Umbilical cord (tissue), 2 donors: ENCODE measurements at places on chromosomes 11 and 22.

DNA sequence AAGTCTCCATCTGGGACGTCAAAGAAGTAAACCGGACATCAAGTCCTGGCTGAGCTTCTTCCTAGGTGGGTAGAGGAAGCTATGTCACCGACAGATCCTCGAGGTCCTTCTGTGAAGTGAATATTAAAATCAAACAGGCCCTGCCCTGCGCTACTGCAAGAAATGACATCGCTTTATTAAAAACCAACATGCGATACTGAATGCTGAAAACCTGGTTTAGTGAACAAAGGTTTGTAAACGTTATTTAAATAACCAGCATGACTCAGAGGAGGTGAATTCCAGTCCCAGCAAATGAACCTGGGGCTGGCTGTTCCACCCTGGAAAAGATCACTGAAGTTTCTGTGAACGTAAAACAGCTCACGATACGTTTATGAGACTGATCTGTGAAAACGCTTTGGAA is 645 bp downstream of the RTCB start:
- peak; percentile 14 for DNase-seq

DNA sequence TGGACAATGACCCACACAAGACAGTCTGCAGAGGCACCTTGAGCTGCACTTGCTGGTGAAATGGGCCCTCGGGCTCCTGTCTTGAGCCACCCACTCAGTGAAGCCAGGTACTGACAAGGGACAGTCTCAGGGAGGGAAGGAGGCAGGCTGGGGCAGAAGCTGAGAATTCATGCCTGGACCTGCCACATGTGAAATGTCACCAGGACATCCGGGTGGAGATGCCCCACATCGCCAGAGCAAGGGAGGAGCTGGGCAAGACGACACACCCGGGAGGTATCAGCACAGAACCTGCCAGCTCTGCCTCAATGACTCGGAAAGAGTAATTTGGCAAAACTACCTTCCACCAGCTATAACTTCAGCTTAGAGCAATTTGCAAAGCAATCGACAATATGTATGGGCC is 23.5 kb downstream of the CPT1A start:
- DNase-seq: peak; percentile 6

DNA sequence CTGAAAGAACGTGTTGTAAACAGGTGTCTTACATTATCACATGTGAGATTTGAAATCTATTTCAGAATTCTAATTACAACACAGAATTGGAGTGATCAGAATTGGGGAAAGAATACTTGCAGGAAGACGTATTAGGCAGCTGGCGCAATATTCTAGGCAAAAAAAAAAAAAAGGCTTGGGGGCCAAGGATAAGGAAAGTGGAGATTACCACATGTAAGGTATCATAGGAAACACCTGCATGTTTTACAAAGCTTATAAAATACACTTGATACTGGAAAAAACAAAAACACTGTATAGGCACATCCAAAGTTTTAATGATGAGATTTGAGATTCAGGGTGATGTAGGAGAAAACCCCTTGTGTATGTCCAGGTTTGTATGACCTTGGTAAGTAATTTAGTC is 245.1 kb downstream of the DDX10 start:
- no peak for DNase-seq

DNA sequence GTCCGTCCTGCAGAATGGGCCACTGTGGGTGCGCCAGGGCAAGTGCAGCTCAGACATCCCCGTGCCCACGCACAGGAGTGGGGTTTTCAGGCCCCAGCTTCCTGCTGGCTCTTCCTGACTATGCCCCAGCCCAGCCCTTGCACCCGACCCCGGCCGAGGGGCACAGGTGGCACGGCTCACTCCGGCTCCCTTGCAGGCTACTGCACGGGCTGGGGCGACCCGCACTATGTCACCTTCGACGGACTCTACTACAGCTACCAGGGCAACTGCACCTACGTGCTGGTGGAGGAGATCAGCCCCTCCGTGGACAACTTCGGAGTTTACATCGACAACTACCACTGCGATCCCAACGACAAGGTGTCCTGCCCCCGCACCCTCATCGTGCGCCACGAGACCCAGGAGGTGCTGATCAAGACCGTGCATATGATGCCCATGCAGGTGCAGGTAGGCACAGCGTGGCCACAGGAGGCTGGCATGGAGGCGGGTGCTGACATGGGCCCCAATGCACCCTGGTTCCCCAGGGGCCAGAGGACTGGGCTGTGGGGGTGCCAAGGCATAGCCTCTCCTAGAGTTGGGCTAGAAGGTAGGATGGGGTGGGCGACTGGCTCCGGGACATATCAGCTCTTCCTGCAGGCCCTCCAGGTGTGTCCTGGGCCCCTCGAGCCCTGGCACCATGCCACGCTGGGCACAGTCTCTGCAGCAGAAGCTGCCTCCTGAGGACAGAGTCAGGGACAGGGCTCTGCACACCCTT is 27.7 kb downstream of the MUC2 start:
- no peak for DNase-seq

- no peak for DNase-seq
These were observed 115.2 kb upstream of the TEAD1 start for GRCh38 chr11:12559011-12559410.

DNA sequence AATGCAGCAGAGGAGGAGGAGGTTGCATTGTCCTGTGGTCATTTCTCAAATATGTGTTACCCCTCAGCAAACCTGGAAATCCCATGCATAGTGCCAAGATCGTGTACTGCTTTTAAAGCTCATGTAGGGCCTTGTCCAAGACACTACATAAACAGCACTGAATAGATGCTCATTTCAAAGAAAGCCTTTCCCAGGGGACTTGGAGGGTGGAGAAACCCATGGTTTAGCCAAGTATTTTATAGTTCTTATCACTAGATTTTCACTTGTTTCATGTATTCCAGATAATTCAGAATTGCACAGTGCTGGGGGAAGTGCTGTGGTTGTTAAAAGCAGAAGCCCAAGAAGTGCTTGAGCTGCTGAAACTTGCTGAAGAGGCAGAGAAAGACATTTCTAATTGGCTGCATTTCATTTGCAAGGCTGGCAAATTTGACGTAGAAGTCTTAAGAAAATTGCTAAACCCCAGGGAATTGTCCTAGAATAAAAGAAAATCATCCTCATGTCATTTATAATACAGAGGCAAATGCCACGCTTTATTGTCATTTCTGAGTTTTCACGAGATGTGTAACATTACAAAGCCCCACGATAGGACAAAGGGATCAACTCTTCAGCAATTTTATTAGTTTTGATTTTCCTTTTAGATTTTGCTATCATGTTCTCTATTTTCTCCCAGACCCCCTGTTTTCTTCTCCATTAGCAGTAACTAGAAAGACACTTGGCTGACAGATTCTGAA is 20.1 kb downstream of the CSRP3 start:
- peak; percentile 60 for DNase-seq

DNA sequence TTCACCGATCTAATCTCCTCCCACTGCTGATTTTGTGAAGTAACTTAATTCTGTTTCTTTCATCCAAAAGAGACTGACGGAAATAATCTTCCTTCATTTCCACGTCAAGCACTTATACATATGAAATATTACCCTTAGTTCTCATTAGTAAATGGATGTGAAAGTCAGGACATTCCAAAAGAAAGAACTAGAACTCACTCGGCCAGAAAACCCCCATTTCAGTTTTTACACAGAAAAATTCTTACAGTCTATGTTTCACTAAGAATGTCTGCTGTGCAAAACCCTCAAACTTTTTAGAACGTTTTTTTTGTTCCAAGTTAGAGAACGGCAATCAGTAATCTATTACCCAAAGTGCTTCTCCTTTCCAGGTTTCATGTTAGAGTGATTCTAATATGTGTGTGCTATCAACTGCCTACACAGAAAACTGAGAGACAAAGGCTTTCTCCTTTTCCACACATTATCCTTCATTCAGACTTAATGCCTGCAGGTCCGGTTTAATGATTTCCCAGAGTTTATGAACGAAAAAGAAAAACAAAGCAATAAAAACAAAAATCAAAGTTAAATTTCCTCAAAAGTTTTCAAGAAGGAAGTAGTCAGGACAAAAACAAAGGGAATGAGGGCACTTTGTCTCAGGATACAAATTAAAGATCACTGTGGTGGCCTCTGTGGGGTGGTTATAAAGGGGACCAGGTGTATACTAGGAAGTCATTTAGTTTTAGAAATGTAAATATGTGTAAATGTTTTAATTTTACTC is 11.3 kb upstream of the SESN3 start:
- DNase-seq: no peak

DNA sequence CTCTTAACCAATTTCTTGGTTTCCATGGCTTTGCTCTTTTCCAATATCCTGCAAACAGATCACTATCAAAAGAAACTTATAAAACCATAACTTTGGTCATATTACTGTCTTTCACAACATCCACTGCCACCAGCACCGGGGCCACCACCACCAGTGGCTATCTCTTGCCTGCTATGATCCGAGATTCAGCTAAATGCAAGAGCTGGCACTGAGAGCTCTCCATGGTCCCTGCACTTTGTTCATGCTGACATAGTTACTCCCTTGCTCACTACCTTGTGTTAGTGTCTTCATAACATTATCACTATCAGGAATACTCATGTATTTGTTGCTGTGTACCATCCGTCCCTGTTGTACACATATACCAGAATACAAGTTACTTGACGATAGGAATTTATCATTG is 299.0 kb downstream of the ETS1 start:
- no peak for DNase-seq

DNA sequence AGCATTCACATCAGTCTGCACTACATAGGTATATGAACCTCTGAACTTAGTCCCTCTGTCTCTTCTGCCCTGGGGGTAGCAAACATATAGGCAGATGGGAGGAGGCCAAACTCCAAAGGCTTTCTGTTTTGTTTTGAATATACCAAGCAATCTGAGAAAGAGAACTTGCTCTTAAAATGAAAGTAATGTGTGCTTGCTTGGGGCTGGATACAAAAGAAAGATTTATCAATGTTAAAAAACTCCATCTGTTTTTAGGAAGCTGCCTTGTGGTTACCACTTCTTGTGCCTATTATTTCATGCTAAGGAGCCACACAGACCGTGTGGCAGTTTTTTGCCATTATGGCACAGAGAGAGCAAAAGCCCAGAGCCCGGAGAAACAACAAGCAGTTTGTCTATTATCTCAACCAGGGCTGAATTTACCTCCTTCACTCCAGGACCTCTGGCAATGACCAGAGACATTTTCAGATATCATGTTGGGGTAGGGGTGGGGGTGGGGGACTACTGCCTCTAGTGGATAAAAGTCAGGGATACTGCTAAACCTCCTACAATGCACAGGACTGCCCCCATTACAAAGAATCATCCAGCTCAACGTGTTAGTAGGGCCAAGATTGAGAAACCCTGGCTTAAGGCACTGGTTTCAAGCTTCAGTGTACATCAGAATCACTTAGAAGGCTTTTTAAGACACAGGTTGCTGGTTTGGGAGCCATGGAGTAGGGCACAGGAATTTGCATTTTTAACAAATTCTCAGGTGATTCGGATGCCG is 124.2 kb downstream of the APIP start:
- DNase-seq: no peak

GRCh38 chr11:94018721-94019120 is 2.4 kb upstream of the HEPHL1 start:
- DNase-seq: no peak

DNA sequence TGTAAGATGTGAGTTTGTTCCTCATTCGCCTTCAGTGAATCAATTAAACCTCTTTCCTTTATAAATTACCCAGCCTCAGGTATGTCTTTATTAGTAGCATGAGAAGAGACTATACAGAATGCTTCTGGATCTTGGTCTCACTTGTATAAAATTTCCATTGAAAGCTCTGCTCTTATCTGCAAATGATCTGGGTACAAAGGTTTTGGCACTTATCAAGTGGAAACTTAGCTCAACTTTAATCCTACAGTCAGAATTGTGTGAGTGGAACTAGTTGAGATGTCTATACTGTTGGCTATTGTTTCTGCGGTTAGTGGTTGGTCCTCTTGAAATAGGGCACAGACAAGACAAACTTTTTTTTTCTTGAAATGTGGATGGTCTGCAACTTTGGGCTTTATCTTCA is 71.2 kb upstream of the CHORDC1 start:
- no peak for DNase-seq

- DNase-seq: peak; percentile 60
These were observed 283.5 kb downstream of the TTC28 start for GRCh38 chr22:28395920-28396753.

DNA sequence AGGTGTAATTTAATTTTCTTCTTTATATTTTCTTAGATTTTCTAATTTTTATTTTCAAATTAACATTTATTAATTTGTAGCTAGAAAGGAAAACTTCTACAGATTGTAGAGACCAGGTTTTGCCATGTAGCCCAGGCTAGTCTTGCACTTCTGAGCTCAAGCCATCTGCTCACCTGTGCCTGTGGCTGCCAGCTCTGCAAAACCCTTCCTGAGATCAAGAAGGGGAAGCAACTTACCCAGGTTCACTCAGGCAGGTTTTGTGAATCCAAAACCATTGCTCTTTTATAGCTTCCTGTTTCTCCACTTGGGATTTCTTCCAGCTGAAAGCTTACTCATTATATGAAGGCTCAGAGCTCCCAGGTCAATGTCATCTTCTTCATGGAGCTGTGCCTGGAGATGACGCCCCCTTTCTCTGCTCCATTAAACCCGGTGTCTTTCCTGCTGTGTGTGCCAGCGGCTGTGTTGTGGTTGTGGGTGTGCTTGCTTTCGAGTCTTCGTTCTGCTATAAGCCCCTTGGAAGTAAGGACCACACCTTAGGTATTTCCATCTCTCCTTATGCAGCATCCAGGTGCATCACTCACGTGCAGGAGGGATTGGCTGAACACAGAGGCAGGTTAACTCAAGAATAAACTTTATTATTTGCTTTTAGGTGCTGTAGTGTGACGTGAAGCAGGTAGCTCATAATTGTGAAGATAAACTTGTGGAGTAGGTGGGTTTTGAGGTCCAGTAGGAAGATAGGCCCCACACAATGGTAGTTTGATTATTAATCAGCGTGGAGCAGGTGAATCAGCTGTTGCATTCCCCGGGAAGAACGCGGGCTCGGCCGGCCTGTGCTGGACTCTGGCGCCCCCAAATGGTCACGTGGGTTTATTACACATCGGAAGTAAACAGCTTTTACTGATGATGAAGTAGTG is 42.2 kb upstream of the INCENP start:
- peak; percentile 69 for DNase-seq

- peak; percentile 54 for DNase-seq
These were observed 8.0 kb upstream of the HTATIP2 start for GRCh38 chr11:20355221-20356219.

DNA sequence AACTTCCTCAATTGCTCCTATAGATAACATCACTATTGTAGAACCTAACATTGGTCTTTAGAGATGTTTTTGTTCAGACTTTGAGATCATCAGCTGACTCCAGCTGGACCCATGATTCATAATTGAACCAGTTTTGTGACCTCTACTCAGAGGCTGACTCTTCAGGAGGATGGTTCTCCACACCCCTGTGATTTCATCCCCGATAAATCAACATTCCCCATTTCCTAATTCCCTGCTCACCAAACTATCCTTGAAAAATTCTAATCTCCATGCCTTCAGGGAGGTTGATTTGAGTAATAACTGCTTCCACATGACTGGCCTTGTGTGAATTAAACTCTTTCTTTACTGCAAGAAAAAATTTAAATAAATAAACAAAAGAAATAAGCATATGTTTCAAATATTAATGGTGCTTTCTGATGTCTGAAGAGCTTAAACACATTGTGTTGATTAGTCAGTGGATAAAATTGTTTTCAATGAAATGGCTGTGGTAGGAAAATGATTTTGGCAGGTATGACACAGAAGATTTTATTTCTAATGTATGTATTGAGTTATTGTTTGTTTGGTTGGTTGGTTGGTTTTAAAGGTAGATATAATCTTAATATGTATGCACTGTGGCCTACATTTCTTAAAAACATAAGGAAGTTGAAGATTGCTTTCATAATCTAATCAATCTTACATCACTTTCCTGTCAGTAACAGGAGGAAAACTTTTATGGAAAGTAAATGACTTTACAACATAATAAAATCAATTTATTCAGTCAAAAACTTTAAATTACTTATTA is 427.9 kb upstream of the CCDC179 start:
- DNase-seq: no peak
